ENCODE measurements at places on chromosomes 5 and 9. TPM values are rescaled to one million over a fixed set of nuclear protein-coding genes. Genes with fewer than 3 reads are reported as not detected.

Gene AKNA
- 174 TPM for total RNA-seq

Gene AIF1L
- total RNA-seq: 2.7 TPM

Gene HTR1A
- not detected for total RNA-seq

DNA sequence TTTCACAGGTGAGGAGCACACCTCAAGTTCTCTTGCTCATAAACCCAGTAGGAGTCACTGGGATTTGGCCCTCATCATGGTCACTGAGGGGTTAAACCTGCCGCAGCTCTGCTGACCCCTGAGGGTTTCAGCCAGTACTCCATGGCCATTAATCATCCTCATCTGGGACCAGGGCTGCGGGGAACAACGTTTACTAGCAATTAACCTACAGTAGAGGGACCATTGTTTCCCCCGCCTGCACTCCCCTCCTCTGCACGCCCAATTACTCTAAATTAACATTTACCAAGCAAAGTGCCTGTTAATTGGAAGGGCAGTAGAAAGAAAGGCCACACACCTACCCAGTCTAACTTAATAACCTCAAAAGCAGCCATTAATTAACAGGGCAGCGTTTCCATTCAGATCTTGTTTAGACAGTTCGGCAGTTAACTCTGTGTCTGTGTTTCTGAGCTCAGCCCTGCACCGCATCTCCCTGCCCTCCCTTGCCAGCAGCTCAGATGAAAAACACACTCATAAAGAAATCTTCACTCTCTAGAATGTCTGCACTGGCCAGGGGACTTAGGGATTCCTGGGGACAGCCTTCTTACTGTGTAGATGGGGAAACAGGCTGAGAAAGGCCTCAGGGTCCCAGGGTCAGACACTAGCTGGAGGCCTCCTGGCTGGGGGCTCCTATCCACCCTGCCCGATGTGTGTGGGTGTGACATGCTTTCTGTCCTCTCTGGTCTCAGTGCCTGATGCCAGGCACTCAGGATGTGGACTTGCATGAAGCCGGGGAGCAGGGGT lies 51.6 kb downstream of the ALG2 start:
- no peak for DNase-seq

DNA sequence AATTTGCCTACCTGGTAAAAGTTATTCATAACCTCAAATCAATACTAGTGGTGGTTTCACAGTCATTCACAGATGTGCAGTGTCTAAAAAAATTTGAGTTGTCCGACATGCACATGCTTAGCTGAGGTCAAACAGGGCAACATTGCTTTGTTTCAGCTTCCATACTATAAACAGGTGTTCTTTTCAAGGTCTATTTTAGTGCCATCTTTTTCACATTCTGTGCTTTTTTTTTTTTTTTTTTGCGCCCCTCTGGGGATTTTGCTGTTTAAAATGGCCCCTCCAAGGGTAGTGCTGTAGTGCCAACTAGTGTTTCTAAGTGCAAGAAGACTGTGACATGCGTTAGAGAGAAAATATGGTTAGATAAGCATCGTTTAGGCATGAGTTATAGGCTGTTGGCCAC lies 14.5 kb downstream of the PHAX start:
- DNase-seq: no peak

GRCh38 chr9:14031060-14031414 lies 282.9 kb downstream of the NFIB start:
- DNase-seq: no peak

Gene ORM2
- not detected for total RNA-seq

DNA sequence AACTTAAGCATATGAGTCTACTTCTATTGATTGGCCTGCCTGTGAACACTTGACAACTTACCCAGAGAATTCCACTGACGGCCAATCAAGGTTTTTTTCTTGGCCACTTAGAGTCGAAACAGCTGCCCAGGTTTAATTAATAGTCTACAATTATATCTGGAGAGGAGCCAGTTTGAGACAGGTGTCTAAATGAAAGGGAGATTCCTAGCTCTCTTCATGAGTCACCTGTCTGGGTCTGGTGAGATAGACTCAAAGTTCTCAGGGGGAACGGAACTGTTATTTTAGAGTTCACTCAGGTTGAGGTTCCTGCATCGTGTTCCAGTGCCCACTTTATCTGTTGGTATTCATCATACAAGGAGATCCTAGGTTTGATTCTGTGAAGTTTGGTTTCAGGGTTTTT lies 111.0 kb downstream of the CD180 start:
- DNase-seq: no peak

Gene ARL14EPL
- not detected for total RNA-seq

Gene TRIM7
- total RNA-seq: 2.6 TPM

- DNase-seq: no peak
These were observed 65.8 kb upstream of the RANBP3L start for GRCh38 chr5:36367524-36367923.
